Activated CD4-positive, alpha-beta T cell treated with anti-CD3 and anti-CD28 coated beads for 24 hours (primary cell): ENCODE measurements at places on chromosomes 7 and 10.

DNA sequence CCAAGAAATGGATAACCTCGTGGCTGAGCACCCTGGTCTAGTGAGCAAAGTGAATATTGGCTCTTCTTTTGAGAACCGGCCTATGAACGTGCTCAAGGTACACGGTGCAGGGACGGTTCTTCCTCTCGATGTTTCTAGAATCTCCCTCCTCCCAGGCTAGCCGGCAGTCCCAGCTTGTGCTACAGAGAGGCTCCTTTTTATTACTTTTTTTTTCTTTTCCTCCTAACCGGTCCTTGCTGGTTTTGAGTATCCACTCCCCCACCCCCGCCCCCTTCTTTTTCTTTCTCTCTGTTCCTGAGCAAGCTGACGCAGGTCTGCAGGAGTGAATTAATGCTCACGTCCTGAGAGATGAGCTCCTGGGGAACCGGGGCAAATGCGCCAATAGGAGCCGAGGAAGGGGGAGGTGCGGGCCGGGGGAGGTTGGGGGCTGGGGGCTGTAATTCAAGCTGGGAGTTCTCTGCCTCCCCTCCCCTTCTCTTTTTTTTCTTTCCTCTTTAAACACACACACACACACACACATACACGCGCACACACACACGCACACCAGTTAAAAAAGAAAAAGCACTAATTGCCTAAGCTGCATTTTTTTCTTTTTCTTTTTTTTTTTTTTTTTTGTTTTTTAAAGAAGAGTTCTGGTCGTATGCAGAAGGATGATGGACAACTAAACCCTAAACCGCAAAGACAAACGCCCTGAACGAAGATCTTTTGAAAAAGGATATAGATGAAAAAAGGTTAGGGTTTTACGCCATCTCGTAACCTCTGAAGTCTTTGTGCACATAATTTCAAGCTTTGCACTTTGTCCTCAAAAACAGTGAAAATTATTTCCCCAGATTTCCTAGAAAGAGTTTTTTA is 6.6 kb downstream of the CPA2 start:
- no peak for DNase-seq

- DNase-seq, result no peak
Observed at GRCh38 chr7:1340461-1341360, 108.0 kb downstream of the UNCX start.

GRCh38 chr10:124403548-124403947 is 15.2 kb downstream of the OAT start:
- DNase-seq, result peak; percentile 13

GRCh38 chr10:62073429-62073828 is 171.9 kb downstream of the ARID5B start:
- no peak for DNase-seq

- DNase-seq, result no peak
Observed at GRCh38 chr7:26670290-26670689, 194.1 kb downstream of the SKAP2 start.

DNA sequence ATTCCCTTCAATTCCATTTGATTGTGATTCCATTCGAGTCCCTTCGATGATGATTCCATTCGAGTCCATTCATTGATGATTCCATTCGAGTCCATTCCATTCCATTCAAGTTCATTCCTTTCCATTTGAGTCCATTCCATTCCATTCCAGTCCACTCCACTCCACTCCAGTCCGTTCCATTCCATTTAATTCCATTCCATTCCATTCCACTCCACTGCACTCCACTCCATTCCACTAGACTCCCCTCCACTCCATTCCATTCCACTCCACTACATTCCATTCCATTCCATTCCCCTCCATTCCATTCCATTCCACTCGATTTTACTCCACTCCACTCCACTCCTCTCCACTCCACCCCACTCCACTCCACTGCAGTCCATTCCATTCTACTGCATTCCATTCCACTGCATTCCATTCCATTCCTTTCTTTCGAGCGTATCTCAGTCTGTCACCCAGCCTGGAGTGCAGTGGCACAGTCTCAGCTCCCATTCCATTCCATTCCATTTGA is 115.7 kb downstream of the ZNF92 start:
- DNase-seq, result no peak

- DNase-seq, result no peak
Observed at GRCh38 chr7:148773334-148773733, 74.6 kb downstream of the CUL1 start.

DNA sequence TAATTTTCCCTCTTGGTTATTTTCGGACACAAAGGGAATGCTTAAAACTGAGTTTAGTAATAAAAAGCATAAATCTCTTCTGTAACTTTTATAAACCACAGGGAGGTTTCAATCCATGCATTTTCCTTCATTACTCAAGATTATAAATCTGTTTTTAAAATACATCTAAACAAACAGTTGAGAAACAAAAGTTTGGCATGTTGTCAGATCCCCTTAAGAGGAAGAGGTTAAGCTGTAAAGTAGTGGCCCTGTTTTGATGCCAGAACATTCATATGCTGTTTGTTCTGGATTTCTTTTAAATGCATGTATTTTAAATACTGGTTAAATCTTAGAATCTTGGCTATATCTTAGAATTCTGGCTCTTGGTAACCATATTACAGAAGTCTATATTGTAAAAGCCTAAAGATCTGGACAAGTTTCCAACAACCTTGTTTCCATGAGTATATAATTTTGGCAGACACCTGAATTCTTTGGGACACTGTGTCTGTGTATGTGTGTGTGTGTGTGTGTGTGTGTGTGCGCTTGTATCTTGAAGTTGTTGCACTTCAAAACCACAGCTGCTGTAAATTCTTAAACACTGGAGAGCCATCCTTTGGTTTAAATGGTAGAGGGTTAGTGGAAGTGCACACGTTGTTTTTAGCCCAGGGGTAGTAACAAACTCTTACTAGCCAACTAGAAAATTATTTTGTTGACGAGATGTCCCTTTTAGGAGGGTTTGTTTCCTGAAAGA is 6.8 kb upstream of the SEMA4G start:
- no peak for DNase-seq

DNA sequence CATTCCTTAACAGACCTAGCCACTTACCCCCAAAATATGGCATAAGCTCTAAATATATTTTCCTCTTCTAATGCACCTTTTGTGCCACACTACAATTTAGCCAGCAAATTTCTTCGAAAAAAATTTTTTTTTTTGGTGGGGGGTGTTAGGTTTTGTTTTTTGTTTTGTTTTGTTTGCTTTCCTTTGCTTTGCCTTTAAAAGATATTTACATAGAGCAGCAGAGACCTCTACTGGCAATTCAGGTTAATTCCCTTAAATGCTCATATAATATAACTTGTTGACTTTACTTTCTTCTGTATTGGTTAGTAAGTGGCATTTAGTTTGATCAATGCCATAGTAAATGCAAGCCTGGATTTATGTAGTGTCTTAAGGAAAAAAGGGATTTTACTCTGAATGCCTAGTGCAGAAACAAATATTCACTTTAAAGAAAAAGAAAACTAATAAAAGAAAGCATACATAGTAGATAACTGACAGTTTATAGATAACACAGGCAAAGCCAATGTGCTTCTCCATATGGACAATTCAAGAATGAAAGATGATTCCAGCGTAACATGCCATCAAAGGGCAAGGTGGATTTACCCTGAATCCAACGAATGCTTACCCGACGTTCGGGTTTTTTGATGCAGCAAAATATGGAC is 1250.6 kb downstream of the GATA3 start:
- no peak for DNase-seq

DNA sequence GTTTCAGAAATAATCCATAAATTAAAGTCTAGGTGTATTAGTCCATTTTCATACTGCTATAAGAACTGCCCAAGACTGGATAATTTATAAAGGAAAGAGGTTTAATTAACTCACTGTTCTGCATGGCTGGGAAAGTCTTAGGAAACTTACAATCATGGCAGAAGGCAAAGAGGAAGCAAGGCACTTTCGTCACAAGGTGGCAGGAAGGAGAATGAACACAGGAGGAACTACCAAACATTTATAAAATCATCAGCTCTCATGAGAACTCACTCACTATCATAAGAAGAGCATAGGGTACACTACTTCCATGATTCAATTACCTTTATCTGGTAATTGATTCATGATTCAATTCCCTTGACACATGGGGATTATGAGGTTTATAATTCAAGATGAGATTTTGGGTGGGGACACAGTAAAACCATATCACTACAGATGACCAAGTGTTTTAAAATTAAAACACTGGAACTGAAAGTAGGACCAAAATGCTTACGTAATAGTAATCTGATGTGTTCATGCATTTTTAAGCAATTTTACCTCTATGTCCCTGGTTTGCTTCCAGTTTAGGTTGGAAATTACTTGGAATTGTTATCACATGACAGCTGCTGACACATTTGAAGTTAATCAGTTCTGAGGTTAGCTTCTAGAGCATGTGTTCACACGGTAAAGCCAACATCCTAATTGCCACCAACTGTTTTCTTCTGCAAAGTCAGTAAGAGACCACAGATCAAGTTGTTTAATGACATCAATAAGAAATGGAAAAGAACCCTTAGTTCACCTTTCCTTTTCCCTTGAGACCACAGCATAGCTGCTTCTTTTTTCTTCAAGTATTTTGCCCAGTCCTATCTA is 48.4 kb upstream of the SEMA3C start:
- DNase-seq, result no peak

- peak; percentile 41 for DNase-seq
Observed at GRCh38 chr10:133275684-133276092, 980 bp downstream of the ADAM8 start.

DNA sequence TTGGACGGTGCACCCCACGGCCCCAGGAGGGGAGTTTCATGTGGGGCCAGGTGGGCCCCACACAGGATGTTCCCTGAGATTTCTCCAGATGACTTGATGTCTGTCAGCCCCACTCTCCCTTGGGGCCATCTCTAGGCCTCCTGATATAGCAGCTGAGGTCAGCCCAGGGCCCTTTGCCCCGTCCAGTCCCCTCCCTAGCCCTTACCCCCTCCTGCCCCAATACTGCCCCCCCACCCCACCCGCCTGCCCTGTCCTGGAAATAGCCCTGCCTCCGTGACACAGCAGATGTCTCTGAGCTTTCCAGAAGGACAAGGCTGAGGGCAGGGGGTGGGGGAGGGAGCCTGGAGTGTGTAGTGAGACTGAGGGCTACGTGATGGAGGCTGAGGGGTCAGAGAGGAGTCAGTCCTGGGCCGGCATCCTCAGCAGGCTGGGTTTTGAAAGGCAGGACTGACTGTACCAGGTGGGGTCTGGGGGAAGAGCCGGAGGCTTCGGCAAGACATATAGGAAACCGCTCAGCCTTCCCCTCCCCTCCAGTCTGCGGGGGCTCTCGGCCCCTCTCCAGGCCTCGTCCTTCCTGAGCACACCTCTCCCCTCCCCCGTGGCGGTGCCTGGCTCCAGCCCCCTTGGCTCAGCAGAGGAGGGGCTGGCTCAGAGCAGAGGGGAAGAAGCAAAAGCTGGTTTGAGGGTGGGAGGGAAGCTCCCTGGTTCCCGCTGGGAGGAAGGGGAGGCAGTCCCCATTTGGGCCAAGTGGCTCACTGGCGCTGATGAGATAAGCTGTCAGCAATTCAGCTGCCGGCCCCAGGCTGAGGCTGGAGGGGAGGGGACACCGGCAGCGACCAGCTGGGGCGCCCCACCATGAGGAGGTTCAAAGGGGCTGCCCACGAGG is 2.0 kb downstream of the FLNC start:
- DNase-seq, result no peak

DNA sequence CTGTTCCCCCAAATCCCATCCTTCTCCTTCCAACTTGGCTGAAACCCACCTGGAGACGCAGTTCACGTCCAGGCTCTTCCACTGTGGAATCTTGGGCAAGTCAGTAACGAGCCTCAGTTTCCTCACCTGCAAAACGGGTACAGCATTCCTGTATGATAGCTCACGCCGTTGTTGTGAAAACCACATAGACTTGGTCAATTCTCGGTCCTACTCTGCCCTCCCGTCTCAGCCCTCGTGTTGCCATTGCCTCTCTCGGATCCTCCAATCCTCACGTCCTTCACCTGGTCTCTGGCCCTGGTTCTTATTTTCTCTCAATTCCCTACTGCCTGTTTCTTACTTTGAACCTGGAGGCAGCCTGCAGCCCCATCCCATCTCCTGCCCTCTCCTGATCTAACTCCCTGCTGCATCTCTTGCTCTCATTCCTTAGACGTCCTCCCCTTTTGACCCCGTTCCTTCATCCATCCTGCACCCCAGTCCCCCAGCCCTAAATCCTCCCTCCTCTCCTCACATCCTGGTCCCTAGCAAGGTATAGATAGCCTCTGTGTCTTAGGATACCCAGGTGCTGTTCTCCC is 2.0 kb upstream of the MUC12 start:
- DNase-seq, result no peak

- no peak for DNase-seq
Observed at GRCh38 chr10:241451-241850, 106.2 kb downstream of the ZMYND11 start.

DNA sequence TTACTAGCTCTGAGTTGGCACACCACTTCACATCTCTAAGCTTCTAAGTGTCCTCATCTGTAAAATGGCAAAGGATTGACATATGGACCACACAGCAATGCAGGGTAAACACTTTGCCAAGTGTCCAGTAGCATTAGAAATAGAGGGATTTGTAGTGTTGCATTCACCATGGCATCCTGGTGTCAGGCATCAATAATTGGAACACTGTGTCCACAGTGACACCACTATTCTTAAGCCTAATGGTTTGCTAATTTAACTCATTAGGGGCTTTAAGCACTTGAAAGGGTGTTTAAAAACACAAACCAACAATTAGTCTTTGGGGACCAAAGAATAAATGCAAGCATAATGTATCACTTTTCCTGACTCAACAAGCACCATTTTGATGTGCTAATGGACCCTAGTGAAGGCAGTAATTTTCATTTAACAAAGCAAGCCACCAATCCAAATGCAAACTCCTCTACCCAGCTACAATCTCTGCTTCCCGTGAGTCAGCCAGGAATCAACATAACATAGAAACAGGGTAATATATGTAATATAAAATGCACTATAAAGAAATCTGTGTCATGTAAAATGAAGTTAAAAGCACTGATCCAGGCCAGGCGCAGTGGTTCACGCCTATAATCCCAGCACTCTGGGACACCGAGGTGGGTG is 75.9 kb downstream of the FAM204A start:
- DNase-seq, result no peak

DNA sequence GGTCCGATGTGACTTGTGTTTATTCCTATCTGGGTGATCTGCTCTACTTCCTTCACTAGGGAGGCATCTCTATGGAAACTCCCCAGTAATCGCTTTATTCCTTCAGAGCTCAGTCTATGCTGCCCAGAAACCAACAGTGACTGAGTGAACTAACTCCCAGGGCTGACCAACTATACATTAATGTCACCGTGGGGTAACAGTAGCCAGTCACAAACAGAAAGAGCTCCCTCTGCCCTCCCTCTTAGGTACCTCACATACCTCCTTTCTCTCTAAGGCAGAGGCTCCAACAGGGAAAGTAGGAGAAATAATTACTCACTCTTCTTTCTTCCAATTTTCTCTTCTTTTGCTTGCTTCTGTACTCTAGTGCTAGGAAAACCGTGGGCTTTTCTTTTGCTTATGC is 855.0 kb downstream of the REEP3 start:
- DNase-seq, result no peak

DNA sequence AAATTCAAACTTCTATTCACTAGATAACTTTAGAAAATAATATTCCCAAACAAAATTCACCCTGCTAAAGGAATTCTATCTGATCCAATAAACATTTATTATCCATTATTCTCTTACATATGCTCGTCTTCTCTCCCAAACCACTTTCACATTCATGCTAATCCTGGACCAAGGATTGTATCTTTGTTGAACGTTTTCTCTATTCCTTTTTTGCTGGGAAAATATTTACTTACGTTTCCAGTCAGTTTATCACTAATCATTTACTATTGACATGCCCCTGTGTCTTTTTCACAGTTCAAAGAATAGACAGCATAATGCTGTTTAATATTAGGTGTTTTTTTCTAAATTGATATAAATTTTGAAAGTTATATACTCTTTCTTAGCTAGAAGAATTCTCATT is 3.2 kb downstream of the TEX47 start:
- DNase-seq, result no peak
